ENCODE measurements at places on chromosomes 11 and 22.
A peak's percentile ranks its signal among the peaks of the same experiment; 100 is the strongest.

- DNase-seq: peak; percentile 39
Observed at GRCh38 chr22:40247976-40248375, 70.3 kb downstream of the TNRC6B start.

- no peak for DNase-seq
Observed at GRCh38 chr11:35302398-35302797, 117.0 kb downstream of the SLC1A2 start.

GRCh38 chr11:61049859-61050258 lies 52.4 kb upstream of the CD5 start:
- no peak for DNase-seq

DNA sequence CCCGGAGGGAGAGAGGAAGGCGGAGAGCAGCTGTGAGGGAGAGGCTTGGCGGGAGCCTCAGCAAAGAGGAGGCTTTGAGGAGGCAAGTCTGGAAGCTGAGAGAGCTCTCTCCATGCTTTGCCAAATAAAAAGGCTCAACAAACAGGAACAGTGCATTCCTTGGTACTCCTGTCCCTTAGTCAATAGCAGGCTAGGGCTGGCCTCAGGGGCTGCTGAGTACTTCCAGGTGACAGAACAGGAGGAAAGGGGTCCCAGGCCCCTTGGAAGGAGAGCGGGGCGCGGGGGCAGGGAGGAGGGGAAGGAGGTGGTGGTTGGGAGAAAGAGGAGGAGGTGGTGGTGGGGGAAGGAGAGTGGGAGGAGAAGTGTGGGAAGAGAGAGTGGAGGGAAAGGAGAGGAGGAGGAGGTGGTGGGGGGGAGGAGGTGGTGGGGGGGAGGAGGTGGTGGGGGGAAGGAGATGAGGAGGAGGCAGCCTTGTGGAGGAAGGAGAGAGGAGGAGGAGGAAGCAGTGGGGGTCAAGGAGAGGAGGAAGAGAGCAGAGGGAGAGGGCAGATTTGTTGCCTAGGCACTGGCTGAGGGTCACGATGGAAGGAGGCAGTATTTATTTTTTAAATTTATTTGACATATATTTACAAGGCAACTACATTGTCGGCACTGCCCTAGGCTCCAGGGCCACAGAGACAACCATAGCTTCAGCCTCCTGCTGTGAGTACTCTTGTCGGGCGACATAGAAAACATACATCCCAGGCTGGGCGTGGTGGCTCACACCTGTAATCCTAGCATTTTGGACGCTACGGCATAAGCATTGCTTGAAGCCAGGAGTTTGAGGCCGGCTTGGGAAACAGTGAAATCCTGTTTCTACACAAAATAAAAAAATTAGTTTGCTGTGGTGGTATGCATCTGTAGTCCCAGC lies 74.2 kb upstream of the ZBED5 start:
- DNase-seq: no peak

- no peak for DNase-seq
Observed at GRCh38 chr11:3217818-3218482, 663 bp downstream of the MRGPRG start.

DNA sequence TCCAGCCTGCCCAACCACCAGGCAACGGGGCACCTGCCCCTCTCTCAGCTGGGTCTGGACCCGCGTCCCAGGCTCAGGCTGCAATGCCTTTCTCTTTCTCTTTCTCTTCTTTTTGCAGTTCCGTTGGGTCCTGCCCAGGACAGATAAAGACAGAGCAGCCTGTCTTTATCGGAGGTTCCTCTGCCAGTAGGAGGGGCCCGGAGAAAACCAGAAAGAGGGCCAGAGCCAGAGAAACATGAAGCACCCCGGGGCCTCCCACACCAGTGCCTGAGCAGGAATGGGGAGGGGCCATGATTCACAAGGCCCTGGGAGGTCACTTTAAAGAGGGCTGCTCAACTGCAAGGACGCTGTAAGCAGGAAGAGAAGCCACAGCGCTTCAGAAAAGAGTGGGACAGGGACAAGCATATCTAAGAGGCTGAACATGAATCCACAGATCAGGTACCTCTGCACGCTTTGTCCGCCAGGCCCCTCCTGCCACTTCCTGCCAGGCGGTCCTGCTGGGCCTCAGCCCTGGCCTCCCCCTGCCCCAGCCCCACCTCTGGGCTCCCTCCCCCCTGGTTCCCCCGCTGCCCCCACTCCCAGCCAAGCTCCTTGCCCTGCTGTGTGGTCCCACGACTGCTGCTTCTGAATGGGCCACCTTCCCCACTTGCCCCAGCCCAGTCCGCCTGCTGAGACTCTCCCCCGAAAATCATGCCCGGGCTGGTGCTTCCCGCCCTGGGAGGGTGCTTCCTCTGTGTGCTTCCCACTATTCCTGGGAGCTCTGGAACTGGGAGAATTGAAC lies at the start of gene APOBEC3C:
APOBEC3C (plus strand) TSS at position 316 of the 781 bp plus-strand sequence; CDS start at position 422, 106 bp downstream.
- peak; percentile 73 for DNase-seq

DNA sequence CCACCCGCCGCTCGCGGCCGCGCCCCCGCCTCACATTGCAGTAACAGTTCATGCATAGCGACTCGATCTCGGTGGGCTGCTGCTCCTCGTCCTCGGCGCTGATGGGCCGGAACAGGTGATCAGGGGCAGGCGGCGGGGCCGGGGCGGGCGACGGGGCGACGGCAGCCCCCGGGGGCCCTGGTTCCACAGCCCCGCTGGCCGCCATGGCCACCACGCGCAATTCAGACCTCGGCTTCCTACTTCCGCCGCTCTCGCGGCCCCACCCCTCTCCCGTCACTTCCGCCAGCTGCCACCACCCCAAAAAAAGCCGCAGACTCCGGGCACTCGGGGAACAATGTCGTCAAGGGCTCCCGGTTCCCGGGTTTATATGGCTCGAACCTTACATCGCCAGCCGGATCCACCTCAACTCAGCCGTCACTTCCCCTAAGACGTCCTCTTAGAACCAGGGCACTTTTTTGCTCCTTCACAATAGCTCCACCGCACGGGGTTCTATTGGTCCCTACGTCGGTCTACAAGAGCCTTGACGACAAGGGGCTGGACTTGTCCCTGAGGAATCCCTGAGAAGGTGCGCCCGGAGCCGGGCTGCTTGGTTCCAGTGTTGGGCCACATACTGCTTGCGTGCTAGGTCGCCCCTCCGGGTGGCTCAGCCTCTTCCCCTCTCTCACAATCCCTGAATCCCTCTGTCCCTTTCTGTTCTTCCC lies at the start of gene ZPR1:
ZPR1 (minus strand) TSS at position 238 of the 701 bp plus-strand sequence; CDS start at position 205, 33 bp downstream.
- DNase-seq: peak; percentile 75

DNA sequence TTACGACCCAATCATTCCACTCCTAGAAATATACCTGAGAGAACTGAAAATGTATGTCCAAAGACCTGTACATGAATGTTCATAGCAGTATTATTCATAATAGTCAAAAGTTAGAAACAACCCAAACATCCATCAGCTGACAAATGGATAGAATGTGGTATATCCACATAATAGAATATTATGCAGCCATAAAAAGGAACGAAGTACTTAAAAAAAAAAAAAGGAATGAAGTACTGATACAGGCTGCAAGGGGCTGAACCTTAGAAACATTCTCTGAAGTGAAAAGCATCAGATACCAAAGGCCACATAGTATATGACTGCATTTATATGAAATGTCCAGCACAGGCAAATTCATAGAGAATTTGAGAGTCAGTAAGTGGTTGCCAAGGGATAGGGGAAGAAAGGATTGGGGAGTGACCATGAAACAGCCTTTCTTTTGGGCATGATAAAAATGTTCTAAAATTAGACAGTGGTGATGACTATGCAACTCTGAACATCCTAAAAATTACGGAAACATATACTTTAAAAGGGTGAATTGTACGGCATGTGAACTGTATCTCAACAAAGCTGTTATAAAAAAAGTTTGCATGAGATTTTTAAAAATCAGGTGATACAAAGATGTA lies 1.8 kb downstream of the TPST2 start:
- no peak for DNase-seq

GRCh38 chr11:12042215-12042676 lies 33.8 kb upstream of the DKK3 start:
- no peak for DNase-seq

Data from stimulated activated CD8-positive, alpha-beta memory T cell treated with anti-CD3 and anti-CD28 coated beads, Interleukin-4, amount 100 ng/mL, for 24 hours (primary cell).